ENCODE measurements at places on chromosomes 13 and 19.

DNA sequence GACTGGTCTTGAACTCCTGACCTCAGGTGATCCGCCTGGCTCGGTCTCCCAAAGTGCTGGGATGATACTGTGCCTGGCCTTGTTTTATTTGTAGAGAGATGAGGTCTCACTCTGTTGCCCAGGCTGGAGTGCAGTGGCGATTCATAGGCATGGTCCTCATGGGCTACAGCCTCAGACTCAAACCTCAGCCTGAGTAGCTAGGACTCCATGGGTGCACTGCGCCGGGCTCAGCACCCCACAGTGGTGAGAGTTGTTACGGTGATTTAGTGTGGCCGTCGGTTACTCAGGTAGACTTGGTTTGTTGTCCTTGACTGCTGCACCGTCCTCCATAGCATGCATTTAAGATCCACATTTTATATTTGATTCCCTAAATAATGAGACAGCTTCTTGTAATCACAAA is 80.7 kb downstream of the SLC6A16 start:
- DNase-seq: no peak

- no peak for DNase-seq
Measured at GRCh38 chr13:113553511-113554332, 30.8 kb upstream of the TFDP1 start.

DNA sequence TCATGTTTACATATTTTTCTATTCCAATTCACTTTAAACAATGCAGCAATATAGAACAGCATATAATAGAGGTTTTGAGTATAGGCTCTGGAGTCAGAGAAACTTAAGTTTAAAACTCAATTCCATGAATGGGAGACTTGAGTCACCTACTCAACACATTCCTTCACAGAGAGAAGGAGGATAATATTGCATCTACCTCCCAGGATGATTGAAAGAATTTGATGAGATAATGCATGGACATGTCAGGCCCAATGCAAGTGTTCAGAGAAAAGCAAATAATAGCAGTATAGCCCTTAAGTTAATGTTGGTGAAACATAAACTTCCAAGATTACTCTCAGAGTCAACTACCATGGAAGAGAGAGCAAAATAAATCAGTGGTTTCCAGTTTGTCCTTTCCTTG is 170.2 kb downstream of the DCLK1 start:
- DNase-seq: no peak

DNA sequence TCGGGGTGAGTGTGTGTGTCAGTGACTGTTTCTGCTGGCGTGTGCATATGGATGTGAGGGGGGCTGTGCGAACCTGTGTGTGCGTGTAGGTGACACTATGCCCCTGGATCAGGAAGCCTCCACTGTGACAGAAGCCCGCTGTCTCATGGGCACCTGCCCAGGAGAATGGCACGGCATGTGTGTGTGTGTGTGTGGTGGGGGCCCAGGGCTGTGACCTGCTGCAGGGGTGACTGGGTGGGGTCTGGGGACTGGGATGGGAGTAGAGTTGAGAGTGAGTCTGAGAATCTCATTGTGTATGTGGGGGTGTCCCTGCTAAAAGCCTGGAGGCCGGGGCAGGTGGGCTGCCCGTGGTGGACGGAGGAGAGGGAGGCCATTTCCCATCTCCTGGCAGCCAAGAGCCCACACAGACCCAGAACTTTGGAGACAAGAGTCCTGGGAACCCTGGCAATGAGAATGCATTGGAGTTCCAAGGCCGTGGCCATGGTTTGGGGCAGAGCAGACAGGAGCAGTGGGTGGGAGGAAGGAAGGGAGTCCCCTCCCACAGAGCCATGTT is 6.4 kb upstream of the TPM4 start:
- DNase-seq: no peak

DNA sequence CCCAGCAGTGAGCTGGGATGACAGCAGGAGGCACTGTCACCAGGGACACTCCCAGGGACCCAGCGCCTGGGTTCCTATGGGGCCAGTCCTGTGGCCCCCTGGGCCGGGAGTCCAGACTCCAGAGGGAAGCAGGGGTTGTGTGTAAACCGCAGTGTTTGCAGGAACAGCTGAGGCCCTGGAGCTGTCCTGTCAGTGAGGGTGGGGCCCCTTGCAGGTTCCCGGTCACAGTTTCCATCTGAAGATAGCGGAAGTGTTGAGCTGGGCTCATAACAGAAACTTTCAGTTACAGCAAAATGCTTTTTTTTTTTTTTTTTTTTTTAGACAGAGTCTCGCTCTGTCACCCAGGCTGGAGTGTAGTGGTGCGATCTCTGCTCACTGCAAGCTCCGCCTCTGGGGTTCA is 17.7 kb upstream of the CSNK1G2 start:
- DNase-seq: no peak

DNA sequence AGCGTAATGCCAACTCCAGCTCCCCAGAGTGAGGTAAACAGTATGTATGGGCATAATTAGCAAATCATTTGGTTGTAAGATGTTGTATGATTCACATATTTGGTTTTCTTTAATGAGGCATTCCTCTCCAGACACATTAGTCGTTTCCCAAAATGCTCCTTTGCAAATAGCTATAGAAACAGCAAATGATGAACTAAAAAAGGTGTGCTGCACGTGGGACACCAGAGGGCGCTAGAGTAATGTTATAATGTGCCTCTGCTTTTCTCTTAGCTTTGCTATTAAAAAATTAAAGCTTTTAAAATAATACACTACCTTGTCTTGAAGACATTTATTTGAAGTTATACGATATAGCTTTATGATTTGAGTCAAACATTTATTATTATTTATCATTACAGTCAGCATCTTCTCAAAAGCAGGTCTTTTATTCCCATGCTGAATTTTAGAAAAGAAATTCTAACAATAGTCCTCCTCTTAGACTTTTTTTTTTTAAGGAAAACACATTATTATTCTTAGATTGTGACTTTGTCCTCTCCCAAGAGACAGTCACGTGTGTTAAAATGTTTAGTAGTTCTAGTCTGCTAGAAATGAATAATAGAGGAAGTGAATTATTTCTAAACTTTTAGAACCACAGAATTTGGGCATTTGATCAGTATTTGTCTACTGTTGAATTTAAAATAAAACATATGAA is 121.6 kb upstream of the FRY start:
- peak; percentile 43 for DNase-seq

DNA sequence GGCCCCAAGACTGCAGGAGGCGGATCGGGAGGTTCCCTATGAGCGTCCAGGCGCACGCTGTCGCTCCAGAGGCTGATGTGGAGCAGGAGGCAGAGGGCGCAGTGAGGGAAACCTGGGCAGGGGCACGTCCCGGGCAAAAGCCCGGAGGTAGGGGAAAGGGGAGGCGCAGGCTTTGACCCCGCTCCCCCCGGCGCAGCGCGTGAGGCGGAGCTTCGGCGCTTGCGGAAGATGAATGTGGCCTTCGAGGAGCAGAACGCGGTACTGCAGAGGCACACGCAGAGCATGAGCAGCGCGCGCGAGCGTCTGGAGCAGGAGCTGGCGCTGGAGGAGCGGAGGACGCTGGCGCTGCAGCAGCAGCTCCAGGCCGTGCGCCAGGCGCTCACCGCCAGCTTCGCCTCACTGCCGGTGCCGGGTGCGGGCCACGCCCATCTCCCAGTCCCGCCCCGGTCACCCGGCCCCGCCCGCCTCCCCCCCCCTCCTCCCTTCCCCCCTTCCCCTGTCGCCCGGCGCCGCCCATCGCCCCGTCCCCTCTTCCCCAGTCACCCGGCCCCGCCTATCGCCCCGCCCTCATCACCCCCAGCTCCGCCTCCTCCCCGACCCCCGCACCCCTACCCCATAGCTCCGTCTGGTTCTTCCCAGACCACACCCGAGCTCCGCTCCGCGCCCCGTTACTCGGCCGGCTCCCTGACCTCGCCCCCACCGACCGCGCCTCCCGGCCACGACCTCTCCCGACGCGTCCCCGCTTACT is 4.1 kb downstream of the HMG20B start:
- DNase-seq: no peak

- no peak for DNase-seq
Measured at GRCh38 chr13:65913173-65913572, 1317.0 kb downstream of the PCDH9 start.

DNA sequence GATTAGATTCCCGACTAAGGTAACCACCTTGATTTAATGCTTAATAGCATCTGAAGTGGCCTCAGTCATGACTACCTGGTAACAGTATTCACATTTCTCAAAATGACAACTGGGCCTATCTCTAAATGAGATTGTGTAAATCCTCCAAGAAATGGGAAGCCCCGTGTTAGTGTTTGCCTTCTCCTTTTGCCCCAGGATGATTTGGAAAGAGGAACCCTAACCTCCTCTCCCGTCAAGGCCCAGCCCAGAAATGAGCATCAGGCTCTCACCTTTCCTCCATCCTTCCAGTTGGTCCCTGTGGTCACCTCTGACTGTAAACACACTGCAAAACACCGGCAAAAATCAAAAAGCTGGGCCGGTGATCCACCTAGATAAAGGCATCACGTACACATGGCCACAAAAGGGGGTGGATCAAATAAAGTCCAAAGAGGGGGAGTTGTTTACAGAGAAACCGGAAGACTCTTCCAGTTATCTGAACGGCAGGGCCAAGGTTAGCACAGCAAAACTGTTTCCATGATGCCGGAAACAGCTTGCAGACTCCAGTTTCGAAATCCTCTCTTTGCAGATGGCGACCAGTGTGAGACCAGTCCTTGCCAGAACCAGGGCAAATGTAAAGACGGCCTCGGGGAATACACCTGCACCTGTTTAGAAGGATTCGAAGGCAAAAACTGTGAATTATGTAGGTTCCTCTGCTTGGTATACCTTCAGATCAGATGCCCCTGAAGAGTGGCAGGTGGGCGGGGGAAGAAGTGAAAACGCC is 16.4 kb downstream of the F10 start:
- no peak for DNase-seq

- DNase-seq: no peak
Measured at GRCh38 chr19:14409146-14410023, 9.8 kb downstream of the DDX39A start.
